ENCODE measurements at places on chromosomes 13 and 19.
A peak's percentile ranks its signal among the peaks of the same experiment; 100 is the strongest.

- DNase-seq: no peak
These were observed 11.2 kb upstream of the MYO16 start for GRCh38 chr13:108618233-108618632.

DNA sequence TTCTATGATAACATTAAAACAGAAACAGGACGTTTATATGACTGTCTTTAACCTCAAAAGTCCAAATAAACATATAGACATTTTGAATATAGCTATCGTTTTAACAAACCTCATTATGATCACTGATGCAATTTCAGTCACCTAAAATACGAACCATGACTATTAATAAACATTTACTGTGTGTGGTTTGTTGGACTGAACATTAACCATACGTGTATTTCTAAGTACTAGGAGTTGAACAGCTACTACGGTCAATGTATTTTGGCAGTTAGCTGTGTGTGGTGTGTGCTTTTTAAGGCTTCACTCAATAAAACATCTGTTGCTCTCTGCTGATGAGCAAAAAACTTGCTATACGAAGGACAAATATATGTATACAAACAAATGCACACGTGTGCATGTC is 281.4 kb downstream of the ABCC4 start:
- no peak for DNase-seq

- no peak for DNase-seq
These were observed 1.1 kb upstream of the PRAM1 start for GRCh38 chr19:8503510-8503909.

DNA sequence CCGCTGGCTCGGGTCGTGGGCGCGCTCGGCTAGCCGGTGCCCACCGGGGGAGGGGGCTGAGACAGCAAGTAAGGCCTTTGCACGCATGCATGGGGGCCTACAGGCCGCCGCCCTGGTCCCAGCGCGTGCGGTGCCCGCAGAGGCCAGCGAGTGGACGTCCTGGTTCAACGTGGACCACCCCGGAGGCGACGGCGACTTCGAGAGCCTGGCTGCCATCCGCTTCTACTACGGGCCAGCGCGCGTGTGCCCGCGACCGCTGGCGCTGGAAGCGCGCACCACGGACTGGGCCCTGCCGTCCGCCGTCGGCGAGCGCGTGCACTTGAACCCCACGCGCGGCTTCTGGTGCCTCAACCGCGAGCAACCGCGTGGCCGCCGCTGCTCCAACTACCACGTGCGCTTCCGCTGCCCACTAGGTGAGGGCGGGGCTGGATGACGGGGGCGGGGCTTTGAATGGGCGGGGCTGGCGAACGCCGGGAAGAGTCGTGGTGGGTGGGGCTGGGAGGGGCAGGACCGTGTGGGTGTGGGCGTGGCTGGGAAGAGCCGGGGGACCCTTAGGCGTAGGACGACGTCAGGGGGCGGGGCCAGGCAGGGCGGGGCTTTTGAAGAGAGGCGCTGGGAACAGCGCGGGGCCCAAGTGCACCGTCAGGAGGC is 2.1 kb downstream of the CILP2 start:
- no peak for DNase-seq

DNA sequence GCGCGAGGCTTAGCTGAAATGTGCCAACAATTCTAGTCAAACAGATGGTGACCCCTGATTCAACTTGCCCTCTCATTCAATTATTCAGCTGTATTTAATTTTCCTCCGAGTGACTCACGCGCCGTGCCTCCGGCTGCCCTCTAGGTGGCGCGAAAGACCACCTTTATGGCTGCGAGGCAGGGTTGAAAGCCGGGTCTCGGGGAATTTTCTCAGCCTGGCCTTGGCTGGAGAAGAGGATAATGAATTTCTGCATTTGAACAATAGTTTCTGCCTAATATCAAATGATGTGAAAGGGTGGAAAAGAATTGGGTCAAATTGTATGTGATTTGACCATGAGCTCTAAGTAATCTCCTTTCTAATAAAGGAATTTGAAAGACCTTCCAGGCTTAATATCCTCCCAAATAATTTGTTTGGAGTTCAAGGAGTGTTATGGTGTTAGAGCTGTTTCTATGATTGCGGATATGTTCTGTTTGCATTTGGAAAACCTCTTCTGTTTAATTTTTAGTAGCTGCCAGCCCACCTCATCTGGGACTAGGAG is 310.9 kb downstream of the ZNF536 start:
- peak; percentile 78 for DNase-seq

DNA sequence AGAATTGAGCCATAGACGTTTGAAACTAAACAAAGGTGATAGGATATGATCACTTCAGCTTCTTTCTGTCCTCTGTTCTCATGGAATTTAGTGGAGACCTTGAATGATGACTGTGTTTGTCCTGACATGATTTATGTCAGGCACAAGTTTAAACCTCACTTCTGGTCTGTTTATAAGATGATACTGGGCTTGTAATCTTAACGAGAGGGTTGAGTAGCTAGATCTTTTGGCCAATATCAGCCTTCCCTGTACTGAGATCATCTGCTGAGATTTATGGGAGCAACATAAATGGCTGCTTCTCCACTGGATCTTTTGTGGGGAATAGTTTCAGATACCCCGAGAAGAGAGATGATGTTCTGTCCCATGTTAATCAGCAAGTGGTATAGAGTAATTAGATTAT is 121.8 kb upstream of the OBI1 start:
- DNase-seq: no peak

- DNase-seq: no peak
These were observed 135.9 kb downstream of the DLEU7 start for GRCh38 chr13:50707628-50708027.

DNA sequence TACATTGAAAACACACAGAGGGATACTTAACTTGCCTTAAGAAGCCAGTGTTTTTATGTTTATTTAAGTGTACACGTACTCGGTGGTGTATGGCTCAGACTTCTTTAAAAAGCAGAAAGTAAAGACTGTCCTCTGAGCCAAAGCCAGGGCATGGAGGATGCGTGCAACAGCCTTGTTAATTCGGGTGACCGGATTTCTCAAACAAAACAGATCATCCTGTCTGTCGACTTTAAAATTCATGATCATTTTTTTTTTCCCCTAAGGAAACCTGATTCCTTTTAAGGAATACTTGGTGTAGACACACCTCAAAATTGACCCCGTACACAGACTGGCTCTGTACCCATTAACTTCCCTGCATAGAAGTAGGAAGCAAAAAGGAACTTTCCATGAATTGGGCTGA is 124.7 kb upstream of the RNF113B start:
- DNase-seq: no peak

GRCh38 chr19:19402656-19403372 is 2.7 kb upstream of the GATAD2A start:
- DNase-seq: no peak

GRCh38 chr13:33526718-33527117 is 241.2 kb upstream of the STARD13 start:
- no peak for DNase-seq

DNA sequence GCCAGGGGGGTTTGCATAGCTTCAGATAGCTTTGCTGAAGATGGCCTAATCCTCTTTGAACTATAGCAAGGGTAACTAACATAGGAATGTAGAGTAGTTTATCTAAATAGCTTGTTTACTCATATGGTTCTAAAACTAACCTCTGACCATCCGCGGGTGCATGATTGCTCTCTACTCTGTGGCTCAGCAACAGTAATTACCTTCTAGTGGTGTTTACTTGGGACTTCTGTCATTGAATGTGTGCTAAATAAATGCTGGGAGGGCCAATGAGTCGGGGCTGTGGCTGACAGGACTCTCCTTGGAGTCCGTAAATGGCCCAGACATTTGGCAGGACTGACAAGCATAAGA is 1461.9 kb downstream of the UQCRFS1 start:
- no peak for DNase-seq

DNA sequence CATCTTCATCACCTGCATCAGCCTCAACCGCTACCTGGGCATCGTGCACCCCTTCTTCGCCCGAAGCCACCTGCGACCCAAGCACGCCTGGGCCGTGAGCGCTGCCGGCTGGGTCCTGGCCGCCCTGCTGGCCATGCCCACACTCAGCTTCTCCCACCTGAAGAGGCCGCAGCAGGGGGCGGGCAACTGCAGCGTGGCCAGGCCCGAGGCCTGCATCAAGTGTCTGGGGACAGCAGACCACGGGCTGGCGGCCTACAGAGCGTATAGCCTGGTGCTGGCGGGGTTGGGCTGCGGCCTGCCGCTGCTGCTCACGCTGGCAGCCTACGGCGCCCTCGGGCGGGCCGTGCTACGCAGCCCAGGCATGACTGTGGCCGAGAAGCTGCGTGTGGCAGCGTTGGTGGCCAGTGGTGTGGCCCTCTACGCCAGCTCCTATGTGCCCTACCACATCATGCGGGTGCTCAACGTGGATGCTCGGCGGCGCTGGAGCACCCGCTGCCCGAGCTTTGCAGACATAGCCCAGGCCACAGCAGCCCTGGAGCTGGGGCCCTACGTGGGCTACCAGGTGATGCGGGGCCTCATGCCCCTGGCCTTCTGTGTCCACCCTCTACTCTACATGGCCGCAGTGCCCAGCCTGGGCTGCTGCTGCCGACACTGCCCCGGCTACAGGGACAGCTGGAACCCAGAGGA is 2.6 kb downstream of the P2RY11 start:
- no peak for DNase-seq

DNA sequence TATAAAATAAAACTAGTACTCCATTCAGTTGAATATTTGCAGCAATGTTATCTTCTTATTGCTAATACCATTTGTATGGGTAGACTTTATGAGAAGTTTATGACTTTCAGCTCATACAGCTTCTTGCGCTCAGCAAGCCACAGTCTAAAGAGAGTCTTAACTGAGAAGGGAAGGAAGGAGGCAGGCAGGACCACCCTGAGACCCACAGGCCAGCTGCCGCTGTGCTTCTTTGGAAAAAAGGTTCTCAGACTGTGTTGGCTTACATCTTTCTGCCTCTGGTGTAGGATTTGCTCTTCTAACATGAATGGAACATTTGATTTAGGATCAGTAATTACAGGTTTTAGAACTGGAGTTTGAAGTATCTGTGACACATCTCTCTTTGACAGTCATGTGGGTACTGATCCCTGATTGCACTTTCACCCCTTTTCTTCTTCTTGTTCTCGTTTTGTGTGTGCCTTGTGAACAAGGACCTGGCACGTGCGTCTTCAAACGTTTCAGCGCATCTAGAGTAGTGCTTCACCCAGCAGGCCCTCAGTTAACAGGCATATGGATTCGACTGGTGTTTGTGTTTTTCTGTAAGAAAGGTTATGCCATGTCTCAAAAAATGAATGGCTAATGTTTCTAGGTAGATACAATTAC is 7.1 kb upstream of the GPR18 start:
- DNase-seq: no peak

DNA sequence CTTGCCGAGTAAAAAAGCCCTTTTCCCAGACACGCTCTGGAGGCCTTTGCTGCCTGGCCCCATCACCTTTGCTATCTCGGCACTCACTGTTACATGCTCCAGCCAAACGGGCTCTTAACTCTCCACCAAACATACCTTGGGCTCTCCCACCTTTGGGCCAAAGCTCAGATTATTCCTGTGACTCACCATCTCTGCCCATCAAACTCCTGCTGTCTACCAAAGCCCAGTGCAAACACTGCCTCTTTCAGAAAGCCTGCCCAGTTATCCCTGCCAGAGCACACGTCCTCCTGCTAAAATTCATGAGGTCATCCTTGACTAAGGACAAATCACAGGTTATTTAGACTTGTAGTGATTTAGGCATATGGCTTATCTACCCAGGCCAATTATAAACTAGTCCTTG is 48.1 kb upstream of the SERPINE3 start:
- no peak for DNase-seq

GRCh38 chr19:31512181-31512970 is 163.1 kb upstream of the TSHZ3 start:
- no peak for DNase-seq

GRCh38 chr13:74037762-74038161 is 96.4 kb downstream of the KLF12 start:
- no peak for DNase-seq

DNA sequence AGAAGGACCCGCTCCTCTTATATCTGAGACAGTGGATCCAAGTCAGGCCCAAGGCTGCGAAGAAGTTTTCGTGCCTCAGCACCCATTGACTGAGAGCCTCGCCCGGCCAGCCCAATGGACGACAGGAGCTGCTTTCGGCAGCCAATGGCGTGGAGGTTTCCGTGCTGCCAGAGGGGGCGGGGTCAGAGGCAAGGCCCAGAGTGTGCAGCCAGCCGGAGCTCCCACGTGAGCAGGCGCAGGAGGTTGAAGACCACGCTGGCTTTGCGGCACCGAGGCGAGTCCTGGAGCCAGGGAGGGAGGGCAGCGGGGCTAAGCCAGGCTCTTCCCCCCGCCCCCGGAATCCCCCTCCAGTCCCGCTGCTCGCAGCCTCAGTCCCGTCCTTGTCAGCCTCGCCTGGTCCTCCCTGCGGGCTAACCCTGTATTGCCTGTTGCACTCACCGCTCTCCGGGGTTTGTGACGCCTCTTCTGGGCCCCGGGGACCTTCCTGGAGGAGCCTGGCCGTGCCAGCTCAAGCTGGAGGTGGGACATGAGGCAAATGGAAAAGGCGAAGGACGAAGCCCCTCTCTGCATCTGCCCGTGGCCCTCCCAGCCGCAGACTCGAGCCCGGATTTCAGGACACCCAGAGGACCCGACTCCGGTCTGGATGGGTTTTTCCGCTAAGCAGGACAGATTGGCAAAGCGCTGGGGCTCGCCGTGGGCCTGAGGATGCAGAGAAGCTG is 1.5 kb downstream of the IFNL4 start:
- DNase-seq: no peak

DNA sequence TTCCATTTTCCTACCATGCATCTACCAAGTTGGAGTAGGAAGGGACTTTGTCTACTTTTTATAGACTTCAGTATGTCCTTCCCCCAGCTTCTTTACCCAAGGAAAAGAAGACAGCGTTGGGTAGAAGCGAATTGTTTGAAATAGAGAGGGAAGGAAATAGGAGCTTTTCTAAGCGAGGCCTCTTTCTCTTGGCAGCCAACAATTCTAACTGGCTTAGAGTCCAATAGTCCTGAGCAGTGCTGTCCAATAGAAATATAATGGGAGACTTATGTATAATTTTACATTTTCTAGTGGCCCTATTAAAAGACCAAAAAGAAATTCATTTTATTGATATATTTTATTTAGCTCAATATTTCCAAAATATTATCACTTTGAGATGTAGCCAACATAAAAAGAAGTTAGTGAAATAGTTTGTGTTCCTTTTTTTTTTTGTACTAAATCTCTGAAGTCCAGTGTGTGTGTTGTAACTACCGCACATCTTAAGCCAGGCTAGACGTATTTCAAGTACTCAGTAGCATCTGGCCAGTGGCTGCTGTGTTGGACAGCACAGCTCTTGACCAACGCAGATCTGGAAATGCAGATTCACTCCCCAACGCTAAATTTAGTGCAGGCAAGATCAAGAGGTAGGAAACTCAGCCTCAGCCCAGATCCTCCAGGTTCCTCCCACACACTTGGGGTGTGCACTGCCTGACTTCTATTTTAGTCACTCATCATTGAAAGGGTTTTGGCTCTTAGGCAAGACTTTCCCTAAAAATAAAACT is 179.2 kb downstream of the SHISA2 start:
- DNase-seq: no peak

GRCh38 chr13:27194895-27195764 is 23.5 kb upstream of the USP12 start:
- DNase-seq: peak; percentile 82

DNA sequence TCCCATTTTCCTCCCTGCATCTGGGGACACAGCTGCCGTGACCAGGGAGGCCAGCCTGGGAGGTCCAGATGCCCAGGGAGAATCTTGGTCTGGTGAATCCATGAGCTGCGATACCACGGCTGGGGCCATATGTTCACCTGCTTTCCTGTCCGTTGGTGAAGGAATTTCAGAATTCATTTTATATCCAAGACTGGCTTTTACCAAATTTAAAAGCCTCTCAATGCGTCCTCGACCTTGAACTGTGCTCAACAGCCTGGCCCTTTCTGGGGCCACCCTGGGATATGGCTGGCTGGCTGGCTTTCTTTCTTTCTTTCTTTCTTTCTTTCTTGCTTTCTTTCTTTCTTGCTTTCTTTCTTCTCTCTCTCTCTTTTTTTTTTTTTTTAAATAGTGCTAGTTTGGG is 22.2 kb upstream of the GDF15 start:
- DNase-seq: no peak
